Hematopoietic multipotent progenitor cell treated with erythropoietin and hydrocortisone succinate and interleukin-3 and kit ligand, for 8 days (in vitro differentiated cells): ENCODE measurements at places on chromosomes 11 and 22.

DNA sequence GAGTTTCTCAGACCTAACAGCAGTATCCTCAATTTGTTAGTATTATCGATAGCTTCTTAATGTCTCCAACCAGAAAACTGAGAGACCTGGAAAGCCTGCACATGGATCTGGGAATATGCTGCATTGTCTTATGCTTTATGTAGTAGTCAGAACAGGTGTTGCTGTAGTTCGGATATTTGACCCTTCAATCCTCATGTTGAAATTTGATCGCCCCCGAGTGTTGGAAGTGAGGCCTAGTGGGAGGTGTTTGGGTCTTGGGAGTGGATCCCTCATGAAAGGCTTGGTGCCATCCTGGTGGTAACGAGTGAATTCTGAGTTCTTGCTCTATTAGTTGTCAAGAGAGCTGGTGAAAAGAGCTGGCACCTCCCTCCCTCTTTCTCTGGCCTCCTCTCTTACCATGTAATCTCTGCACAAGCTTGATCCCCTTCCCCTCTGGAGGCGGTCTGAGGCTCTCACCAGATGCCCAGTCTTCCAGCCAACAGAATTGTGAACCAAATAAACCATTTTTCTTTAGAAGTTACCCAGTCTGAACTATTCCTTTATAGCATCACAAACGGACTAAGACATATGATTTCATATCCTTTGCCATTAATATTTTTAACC lies 227.1 kb downstream of the DDX10 start:
- DNase-seq, result no peak

DNA sequence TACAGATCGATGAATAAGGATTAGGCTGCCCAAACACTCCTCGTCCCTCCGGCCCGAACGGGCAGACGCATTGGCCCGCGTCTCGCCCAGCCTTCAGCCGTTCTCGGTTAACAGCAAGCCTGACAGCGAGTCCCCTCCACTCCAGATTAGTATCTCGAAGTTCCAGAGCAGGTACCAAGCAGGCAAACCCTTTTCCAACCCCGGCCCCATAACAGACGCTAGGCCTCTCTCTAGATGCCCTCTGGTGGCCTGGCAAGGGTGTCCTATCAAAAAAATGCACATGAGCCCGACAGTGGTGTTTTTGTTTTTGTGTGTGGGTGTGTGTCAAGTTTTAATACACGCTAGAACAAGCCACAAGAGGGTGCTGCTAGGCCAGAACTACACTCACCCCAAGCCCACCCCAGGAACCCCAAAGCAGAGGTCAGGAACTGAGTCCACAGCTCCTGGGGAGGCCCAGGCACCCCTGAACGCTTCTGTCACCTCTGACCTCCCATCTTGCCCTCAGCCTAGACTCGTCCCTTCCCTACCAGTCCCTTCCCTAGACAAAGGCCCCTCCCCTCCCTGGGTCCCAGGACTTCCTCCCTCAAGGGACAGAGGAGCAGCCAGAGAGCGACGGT lies 658 bp upstream of the ARFGAP2 start:
- DNase-seq, result peak; percentile 95

DNA sequence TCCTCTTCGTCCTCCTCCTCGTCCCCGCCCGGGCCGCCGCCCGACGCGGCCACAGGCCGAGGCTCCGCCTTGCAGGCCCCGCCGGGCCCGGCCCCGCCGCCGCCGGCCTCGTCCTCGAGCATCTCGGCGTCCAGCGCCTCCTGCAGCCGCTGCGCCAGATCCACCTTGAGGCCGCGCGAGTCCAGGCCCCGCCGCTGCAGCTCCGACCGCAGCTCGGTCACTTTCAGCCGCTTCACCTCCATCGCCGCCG lies 417 bp downstream of the HNRNPUL2 start:
- DNase-seq, result peak; percentile 58

DNA sequence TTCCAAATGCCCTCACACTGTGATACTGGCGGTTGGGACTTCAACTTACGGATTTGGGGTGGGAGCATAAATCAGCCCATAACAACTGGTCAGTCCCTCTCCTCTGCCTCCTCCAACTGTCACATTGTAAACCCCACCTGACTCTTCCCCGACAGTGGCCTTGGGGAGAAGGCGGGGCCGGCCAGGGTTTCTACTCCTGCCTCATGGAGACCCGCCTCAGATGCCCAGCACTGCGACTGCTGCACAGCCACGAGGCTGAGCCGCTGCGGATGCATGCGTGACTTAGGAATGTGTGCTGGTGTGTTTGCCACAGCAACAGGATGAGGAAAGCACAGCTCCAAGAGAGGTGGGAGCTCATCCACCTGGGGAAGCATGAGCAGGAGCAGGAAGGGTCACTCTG lies 914.2 kb downstream of the NTM start:
- DNase-seq, result no peak

- DNase-seq, result no peak
Observed at GRCh38 chr22:25964961-25965730, 204.1 kb upstream of the SEZ6L start.

DNA sequence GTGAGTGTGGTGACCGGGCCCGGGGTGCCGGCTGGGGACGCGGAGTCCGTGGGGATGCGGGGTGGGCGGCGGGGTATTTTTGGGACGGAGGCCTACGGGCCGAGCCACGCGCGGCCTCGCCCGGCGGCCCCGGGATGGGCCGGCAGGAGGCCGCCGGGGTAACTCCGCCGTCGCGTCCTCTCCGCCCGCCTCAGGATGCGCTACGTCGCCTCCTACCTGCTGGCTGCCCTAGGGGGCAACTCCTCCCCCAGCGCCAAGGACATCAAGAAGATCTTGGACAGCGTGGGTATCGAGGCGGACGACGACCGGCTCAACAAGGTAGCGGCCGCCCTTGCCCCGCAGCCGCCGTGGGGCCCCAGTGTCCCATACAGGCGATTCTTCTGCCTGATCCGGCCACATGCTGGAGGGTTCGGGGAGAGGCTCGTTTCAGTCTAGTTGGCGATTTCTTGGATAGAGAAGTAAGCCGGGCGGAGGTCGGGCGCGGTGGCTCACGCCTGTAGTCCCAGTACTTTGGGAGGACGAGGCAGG lies 337 bp downstream of the RPLP2 start:
- no peak for DNase-seq

DNA sequence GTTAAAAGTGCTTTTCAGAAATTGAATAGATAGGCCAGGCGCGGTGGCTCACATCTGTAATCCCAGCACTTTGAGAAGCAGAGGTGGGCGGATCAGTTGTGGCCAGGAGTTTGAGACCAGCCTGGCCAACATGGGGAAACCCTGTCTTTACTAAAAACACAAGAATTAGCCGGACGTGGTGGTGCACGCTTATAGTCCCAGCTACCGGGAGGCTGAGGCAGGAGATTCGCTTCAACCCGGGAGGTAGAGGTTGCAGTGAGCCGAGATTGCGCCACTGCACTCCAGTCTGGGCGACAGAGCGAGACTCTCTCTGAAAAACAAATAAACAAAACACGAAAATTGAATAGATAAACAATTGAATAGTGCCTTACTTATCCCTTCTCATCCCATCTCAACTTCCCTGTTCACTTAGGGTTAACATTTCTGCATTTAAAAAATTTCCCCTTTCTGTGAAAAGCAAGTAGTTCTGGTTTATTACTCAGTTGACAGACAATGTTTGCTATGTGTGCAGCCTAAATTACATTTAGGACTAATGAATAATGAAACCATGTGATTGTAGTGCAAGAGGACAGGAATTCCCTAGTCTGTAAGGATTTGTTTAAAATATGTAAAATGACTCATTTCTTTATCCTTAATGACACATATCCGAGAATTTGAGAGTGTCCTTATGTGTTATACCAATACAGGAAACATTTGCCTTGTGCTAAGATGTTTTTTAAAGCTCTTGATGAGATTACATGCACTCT lies 6.0 kb downstream of the RNF169 start:
- DNase-seq, result no peak

DNA sequence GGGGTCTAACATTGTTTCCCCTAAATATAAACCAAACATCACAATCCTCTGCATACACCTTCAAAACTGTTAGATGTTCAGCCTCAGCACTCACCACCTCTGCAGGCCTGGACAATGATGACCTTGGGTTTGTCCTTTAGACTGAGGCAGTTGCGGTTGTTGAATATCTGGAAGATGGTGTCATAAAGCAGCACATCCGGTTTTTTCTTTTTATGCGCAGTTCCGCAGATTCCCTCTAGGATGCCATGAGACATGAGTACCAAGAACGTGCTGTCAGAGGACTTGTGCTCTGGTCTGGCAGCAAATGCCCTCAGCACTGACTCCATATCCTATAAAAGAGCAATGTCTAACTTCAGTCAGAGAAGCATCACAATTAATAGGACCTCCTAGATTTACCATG lies 22.8 kb downstream of the CASP5 start:
- DNase-seq, result peak; percentile 29

GRCh38 chr11:68829581-68829980 lies 12.1 kb downstream of the CPT1A start:
- DNase-seq, result no peak

GRCh38 chr22:34763496-34763895 lies 302.5 kb upstream of the ISX start:
- DNase-seq, result no peak

DNA sequence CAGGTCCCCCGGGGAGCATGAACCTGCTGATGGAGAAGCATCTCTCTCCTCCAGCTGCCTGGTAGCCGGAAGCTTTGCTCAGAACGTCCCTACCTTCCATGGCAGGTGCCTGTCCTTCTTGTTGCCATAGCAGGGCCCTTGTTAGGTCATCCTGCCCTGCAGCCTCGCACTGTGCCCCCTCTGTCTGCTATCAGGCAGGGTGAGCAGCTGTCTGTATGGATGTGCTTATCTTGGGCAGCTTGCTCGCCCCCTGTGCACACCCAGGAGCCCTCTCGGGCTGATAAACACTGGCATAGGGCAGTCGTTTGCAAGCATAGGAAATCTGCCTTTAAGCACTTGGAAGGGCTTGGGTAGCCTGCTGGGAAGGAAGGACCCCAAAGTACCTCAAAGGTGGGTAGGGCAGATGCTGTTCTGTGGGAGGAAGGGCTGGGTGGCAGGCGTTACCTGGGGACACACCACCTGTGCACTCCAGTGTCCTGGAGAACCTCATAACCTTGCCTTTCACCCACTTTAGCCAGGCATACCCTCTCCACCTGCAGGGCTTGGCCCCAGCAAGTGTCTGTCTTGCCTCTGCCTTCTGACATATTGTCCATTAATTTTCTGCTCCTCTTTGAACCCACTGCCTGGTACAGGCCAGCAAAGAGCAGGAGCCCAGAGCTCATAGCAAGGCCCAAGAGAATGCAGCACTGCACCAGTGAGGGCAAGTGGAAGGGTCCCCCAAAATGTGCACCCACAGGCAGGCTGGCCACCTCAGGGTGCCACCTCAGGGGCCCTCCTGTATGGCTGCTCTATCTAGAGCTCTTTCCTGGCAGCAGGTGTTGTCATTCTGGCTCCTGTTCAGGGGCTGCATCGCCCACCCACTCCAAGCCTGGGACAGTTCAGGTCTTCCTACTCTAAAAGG lies 8.0 kb upstream of the COMT start:
- peak; percentile 95 for DNase-seq

- DNase-seq, result peak; percentile 59
Observed at GRCh38 chr11:104254347-104254746, 90.4 kb upstream of the PDGFD start.

DNA sequence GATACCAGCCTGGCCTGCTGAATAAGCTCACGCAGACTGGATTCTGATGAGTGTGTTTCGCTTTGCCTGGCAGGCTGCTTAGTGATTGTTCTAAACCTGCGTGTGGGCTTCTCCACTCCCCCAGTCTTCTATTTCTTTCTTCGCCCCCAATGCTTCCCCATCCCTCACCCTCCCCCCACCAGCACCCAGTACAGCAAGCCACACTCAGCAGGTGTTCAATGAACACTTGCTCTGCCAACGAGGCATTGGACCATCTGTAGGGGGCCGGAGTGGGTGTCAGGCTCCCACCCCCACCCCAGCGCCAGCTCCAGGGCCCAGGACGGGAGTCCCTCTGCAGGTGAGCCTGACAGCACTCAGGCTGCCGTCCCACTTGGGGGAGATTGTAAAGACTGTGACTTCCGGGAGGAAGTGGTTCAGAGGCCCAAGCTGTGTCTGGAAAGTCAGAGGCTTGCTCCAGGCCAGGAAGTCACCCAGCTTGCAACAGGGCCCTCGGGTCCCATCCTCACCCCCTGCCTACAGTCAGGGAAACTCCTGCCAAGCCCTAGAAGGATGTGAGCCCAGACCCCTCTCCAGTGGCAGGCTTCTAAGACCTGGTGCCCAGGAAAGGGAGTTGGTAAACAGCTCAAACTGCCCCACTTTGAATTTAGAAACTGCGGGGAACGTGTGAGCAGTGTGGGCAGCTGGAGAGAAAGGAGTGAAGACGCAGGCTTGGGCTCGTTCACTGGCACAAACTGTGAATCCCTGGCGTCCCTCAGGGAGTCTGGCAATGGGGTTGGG lies 66.3 kb upstream of the PRDM11 start:
- DNase-seq, result no peak

- no peak for DNase-seq
Observed at GRCh38 chr22:38215156-38216038, 13.6 kb downstream of the MAFF start.

DNA sequence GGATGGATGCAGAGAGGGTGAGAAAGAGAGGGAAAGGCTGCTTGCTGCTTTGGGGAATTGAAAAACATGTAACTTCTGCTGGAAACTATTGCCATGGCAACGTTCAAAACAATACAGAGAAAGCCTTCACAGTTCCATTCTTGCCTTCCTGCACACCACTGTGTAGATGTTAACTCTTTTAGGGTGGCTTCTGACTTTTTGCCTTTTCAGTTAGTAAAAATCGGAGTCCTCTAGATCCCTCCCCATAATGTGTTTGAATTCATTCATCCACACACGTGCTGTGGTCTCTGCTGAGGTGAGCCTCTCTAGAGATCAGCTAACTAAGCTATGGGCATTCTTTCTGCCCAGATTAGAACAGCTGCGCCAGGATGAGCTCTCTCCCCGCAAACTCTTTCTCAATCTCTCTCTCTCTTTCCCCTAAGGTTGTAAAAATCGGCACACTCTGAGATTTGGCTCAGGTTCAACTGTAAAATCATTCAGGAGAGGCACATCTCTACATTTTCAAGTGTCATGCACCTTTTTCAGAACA lies 1178.3 kb downstream of the LRRC4C start:
- no peak for DNase-seq

- no peak for DNase-seq
Observed at GRCh38 chr11:6607190-6607795, 3.7 kb downstream of the ILK start.

- DNase-seq, result no peak
Observed at GRCh38 chr22:20422271-20423007, 15.2 kb downstream of the SCARF2 start.

DNA sequence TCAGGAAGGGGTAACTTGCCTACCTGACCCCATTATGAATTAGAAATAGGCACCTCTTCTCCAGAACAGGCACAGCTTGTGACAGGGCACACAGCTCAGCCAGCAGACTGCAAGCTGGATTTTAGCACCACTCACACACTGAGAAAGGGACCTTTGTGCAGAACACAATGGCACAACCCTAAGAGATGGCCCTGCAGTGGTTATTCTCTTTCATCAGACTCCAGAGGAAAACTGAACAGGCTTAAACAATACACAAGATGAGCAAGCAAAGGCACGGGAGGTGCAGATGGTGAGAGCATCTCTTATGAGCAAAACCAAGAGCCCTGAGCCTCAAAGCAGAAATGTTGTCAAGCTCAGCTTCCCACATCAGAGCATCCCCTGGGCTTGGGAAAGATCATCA lies 93.8 kb upstream of the LRRC55 start:
- DNase-seq, result no peak

- no peak for DNase-seq
Observed at GRCh38 chr11:25939691-25940090, 392.2 kb upstream of the ANO3 start.

- DNase-seq, result no peak
Observed at GRCh38 chr22:38524429-38524828, 18.3 kb upstream of the DDX17 start.
